ENCODE measurements at places on chromosomes 7 and 10.
A peak's percentile ranks its signal among the peaks of the same experiment; 100 is the strongest.

GRCh38 chr7:112341464-112341863, 108.8 kb upstream of the IFRD1 start:
- DNase-seq = no peak

- peak; percentile 15 for DNase-seq
Measured at GRCh38 chr10:23343591-23344240, 881 bp downstream of the C10orf67 start.

DNA sequence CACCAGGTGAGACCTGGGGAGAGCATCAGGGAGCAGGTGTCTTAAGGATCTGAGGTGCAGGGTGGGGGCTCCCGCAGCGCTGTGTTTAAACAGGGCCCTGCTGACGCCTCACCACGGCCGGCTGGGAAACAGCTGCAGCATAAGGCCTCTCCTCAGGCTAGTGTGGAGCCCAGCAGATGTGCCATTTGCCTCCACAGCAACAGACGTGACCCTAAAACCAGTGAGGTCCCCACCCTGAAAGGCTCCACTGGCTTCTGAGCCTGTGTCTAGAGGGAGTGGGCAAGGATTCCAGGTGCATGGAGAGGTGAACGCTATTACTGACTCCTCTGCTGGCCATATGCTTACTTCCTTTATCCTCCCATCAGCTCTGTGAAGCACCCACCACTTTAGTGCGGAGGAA, 47.8 kb downstream of the SYPL1 start:
- DNase-seq = no peak

DNA sequence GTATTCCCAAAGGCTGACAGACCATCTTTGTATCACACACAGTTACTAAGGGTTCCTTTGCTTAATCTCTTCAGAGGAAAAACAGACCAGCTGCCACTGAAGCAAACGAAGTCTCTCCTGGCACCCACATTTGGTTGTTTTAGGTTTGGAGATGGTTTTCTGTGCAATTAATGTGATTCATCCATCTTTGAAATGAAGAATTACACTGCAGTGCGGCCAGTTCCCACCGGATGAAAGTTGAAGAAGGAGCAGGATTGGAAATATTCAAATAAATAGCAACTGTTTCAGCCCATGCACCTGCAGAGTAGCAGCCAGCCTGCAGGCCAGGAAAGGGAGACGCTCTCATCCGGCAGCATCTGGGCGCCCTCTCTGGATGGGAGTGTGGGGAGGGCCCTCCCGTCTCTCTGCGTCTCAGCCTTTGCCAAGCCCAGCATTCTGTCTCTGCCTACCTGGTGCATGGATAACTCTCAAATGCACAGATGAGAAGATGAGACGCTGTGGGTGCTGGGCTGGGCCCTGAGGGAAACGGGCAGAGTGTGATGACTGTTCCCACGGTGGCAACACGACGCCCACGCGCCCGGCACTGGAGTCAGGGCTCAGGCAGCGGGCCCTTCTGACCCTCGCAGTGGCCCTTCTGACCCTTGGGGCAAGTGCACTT, 214.0 kb downstream of the PTPRN2 start:
- DNase-seq = no peak

GRCh38 chr10:48307711-48308018, 1.2 kb downstream of the MAPK8 start:
- DNase-seq = no peak

DNA sequence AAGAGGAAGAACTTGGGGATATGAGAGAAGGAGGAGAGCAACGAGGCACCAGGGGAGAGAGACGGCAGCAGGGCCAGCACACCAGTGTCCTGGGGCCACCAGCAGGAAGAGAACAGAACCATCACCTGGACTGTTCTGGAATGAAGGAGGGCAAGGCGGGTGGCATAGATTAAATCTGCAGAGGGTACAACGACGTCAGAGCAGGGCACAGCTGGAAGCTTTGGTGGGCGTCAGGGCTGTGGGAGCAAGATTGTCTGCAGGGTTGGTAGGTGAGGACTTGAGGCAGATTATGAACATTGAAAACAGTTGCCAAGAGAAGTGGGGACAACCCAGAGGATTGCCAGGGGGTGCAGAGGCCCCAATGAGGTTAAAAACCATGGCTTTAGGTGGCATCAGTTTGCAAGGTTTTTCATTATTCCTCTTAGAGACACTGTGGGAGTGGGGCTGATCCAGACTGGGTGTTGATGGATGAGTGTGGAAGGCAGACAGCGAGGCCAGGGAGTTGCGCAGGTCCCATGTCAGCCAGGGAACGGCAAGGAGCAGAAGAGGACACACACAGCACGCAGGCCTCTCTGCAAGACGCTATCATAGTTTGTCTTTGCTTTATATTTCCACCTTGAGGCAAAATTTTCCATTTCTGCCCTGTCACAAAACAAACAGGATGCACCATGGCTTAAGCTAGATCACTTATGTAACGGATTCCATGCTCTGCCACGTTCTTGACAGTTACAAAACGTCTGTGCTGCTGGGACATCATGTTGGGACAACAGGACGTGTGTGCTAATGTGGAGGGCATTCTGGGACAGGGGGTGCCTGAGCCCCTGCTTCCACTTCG, 52.5 kb upstream of the LEP start:
- no peak for DNase-seq

- no peak for DNase-seq
Measured at GRCh38 chr7:106400923-106401322, 116.1 kb upstream of the NAMPT start.

Data from T-helper 1 cell (primary cell).